CD4-positive, alpha-beta T cell treated with Interferon alpha-2 for 1 hour (primary cell): ENCODE measurements at places on chromosomes 6 and 20.

- peak; percentile 62 for DNase-seq
Observed at GRCh38 chr6:35719830-35720733, 16.8 kb upstream of the ARMC12 start.

DNA sequence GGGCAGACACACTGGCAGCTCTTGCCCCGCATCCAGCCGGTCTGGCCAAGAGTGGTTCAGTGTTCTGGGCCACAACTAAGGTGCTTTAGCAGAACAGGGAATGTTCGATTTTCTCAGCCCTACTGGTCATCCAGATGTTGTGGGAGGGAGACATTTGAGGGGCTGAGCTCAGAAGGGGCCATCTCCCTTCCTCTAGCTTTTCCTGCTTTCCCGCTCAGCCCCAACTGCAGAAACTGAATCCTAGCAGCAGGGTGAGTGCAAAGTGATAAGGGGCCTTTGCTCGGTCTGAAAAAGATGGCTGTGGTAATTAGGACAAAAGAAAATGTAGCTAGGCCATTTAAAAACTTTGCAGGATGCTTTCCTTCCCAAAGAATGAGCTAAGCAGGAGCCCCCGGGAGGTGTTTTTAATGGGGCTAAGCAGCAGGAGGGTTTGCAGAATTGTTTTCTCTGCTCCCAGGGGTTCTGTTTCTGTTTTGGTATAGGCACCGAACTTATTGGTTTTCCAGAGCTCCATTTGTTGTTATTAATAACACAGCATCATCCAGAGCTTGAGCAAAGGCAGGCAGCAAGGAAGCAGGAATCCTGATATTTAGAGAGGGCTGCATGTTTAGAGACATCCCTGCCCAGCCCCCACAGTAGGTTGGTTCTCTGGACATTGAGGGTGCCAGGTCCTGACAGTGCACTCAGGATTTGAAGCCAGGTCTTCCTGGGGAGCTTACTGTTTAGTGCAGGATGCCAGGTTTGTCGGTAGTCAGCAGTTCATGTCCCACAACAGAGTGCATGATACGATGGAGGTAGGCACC, 210.9 kb downstream of the SLC24A3 start:
- no peak for DNase-seq

DNA sequence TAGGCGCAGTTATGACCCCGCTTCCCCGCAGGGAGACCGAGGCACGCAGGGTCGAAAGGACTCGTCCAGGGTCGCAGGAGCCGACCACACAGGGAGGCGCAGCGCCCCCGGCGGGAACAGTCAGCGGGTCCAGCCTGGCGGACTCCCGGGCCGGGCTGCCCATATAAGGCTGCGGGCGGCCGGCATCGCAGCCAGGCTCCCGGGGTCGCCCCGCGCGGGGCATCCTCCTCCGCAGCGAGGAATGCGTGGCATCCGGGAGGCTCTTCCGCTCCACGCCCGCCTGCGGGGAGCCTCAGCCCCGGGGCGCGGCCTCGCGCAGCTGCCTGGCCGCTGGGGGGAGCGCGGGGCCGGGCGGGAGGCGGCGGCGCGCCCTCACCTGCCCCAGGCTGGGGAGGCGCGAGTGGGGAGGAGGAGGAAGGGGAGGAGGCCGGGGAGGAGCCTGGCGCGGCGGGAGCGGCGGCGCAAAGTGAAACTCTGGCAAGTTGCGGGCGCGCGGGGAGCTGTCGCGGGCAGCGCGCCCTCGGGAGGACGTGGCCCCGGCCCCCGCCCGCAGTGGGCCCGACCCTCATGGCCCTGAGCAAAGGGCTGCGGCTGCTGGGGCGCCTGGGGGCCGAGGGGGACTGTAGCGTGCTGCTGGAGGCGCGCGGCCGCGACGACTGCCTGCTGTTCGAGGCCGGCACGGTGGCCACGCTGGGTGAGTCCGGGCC, at the start of gene SYNJ2:
Gene SYNJ2, plus strand, starts transcription at position 469 of the 707 bp plus-strand sequence. Its CDS starts 99 bp downstream, at position 568.
- DNase-seq = peak; percentile 81

DNA sequence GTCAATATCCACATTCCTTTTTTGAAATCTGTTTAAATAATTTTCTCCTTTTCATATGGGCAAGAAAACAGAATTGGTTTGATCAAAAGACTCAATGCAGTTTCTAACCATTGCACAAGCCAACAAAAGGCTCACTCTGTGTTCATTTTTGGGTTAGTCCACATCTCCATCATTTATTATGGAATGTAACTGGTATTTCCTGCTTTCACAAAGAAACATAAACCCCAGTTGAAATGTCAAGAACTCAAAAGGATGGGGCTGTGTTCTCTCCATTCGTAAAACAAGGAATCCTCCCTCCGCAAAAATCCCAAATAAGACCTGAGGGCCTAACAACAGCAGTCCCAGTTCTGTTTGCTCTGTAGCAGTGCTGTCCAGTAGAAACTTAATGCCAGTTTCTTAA, 420.9 kb downstream of the GJA1 start:
- no peak for DNase-seq

- no peak for DNase-seq
Observed at GRCh38 chr20:24483435-24484080, 14.1 kb downstream of the SYNDIG1 start.
